ENCODE measurements at places on chromosomes 7 and 10.

DNA sequence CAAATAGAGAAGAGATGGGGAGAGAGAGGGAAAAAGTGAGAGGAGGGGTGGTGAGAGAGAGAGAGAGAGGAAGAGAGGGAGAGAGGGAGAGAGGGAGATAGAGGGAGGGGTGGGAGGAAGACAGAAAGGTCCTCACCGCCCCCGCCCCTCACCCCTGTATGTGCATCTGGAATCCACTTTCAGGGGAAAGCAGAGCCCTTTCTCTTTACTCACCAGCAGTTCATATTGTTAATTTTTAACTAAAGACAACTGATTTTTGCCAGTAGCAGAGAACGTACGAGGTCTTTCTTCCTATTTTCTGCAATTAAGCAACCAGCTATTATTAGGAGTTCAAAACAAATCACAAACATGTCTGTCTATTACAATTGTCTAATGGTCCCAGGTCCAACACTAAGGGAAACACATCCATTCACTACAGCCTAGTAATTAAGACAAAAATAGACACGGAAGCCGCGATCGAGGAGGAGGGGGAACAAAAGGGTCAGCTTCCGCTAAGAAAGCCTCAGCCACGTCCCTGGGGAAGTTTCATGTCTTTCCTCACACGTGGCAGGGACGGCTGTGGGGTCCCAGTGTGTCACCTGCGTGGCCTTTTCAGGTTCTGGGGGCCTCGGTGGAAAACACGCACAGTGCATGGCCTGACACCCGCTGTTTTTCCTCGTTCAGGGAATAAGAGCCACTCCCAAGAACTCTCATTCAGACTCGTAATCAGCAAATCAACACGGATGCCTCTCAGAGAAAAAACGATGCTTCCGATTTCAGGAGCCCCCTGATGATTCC is 572.0 kb downstream of the PTPRN2 start:
- DNase-seq: no peak

- DNase-seq: no peak
Observed at GRCh38 chr10:132419538-132420468, 22.8 kb downstream of the PWWP2B start.

DNA sequence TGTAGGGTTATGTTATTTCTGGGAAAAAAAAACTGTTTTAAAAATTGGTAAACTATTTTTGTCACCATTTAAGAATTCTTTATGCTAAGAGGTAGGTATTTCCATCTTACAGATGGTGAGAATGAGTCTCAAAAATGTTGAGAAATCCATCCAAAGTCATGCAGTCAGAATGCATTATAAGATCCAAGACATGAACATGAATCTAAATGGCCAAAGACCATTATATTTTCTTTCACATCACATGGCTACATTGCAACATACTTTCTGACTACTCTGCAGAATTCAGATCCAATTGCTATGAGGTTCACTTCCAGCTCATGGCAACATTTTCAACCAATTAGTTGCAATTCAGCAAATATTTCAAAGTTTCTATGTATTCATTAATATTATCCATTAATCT is 181.2 kb downstream of the TWIST1 start:
- DNase-seq: no peak

- no peak for DNase-seq
Observed at GRCh38 chr10:65565246-65565645, 1360.6 kb upstream of the LRRTM3 start.

DNA sequence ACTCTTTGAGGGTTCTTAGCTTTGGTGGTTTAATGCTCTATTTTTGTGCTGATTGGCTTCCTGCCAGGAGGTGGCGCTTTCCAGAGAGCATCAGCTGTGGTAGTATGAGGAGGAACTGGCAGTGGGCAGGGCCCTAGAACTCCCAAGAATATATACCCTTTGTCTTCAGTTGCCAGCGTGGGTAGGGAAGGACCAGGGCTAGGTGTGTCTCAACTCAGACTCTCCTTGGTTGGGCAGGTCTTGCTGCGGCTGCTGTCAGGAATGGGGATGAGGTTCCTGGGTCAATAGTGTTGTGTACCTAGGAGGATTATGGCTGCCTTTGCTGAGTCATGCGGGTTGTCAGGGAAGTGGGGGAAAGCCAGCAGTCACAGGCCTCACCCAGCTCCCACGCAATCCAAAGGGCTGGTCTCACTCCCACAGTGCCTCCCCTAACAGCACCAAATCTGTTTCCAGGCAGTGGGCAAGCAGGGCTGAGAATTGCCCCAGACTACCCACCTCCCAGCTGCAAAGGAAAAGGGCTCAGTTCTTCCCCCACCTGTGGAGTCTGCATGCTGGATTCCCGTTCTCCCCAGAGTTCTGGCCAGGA is 191.5 kb downstream of the PHTF2 start:
- no peak for DNase-seq

DNA sequence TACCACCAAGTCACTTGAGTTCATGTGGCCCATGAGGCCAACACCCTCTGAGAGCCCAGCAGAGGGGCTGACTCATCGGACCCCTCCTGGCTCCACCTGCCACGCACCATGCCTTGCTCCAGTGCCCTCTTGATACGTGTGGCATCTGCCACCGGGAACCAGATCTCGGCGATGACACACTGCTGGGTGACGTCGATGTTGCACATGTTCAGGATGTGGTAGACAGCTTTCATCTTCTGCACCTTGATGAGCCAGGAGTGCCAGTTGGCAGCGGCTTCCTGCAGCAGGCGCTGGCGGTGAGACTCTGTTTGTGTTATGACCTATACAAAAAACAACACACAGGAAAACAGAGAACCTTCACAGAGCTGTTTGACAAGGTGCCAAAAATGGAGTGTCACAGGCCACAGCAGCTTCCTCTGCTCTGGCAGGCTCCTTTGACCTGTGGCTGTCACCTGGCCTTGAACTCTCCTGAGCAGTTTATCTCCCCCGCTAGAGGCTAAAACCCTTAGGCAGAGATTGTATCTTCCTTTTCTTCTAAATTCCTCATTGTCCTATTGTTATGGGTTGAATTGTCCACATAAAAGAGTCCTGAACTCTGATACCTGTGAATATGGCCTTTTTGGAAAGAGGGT is 45.2 kb upstream of the TMEM213 start:
- peak; percentile 78 for DNase-seq

GRCh38 chr7:148201992-148202391 is 388.6 kb upstream of the C7orf33 start:
- no peak for DNase-seq

GRCh38 chr10:28925121-28925663 is 247.9 kb downstream of the BAMBI start:
- DNase-seq: no peak

- DNase-seq: no peak
Observed at GRCh38 chr7:143375298-143376034, 5.7 kb upstream of the ZYX start.

GRCh38 chr10:15140698-15141097 is 27.8 kb downstream of the NMT2 start:
- no peak for DNase-seq

GRCh38 chr7:147541261-147541660 is 1049.3 kb upstream of the C7orf33 start:
- no peak for DNase-seq

DNA sequence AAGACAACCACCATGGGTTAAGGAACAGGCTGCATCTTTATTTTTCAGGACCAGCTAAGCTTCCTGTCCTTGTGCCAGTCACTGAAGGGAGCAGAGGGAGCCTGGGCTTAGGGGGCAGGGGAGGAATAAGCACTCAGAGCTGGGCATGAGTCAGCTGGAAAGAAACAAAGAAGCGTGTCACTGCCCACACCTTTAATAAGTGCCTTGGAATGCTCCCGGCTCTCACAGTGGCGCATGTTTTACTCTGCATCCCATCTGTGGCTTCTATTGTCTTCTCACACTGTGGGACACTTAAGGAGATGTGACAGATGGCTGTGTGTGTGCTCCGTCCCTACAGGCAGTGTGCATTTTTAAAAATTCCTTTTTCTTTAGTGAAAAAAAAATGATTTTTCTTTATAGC is 71.7 kb downstream of the MTURN start:
- DNase-seq: no peak

GRCh38 chr7:155486783-155487508 is 29.0 kb downstream of the EN2 start:
- no peak for DNase-seq

All from activated T-cell treated with anti-CD3 and anti-CD28 coated beads for 48 hours (primary cell).